ENCODE measurements at places on chromosomes 7 and 10.
A peak's percentile ranks its signal among the peaks of the same experiment; 100 is the strongest.

GRCh38 chr10:35421553-35422178, 85.4 kb downstream of the CCNY start:
- DNase-seq, result no peak

- no peak for DNase-seq
Measured at GRCh38 chr10:114271779-114272167, 32.7 kb downstream of the VWA2 start.

GRCh38 chr10:4831091-4831490, 5.1 kb downstream of the AKR1E2 start:
- DNase-seq, result no peak

DNA sequence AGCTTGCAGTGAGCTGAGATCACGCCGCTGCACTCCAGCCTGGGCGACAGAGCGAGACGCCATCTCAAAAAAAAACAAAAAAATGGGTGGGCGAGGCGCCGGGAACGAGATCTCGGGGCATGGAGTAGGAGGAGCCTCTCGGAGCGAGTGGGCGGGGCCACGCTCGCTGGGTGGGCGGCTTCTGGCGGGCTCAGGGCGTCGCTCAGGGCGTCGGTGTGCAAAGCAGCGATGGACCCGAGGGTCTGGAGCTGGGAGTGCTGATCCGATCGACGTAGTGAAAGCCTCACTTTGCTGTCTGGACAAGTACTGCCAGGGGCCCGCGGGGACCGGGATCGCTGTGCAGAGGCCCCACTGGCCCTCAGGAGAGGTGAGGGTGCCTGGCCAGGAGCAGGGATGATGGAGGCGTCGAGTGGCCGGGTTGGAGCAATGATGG, 22.6 kb upstream of the AMZ1 start:
- DNase-seq, result no peak

DNA sequence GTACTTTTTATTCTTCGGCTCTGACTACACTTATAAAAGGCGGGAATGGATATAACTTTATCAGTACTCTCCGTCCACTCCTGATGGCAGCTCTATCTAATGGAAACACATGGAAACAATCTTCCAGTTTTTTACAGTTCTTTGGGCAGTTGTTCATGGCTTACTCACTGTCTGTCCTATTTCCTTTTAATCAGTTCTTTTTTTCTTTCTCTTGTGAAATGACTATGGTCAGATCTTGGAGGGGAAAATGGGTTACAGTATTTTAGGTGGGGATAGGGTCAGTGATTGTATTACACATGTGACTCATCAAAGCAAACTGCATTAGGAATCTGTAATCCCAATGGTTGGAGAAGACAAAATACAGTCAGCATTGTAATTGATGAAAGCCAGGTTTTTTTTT, 112.4 kb downstream of the BICC1 start:
- DNase-seq, result no peak

GRCh38 chr10:85642082-85642420, 724.5 kb downstream of the GRID1 start:
- no peak for DNase-seq

- no peak for DNase-seq
Measured at GRCh38 chr10:65845916-65846315, 1079.9 kb upstream of the LRRTM3 start.

- DNase-seq, result no peak
Measured at GRCh38 chr10:48473704-48474103, 131.2 kb downstream of the ARHGAP22 start.

- DNase-seq, result no peak
Measured at GRCh38 chr7:80165177-80165576, 30.5 kb downstream of the GNAI1 start.

DNA sequence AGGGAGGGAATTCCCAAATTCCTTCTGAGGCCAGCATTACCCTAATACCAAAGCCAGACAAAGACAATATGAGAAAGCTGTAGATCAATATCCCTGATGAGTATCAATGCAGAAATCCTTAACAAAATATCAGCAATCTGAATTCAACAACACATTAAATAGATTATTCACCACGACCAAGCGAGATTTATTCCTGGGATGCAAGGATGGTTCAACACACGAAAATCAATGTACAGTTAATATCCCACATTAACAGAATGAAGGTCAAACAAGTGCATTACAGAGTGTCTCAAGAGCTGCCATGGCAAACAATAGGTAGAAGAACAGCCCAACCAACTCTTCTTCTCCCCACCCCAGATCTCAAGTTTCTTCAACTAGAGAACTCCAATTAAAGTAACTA, 6.1 kb downstream of the ECD start:
- no peak for DNase-seq

GRCh38 chr7:134419875-134420274, 39.0 kb downstream of the AKR1B1 start:
- no peak for DNase-seq

DNA sequence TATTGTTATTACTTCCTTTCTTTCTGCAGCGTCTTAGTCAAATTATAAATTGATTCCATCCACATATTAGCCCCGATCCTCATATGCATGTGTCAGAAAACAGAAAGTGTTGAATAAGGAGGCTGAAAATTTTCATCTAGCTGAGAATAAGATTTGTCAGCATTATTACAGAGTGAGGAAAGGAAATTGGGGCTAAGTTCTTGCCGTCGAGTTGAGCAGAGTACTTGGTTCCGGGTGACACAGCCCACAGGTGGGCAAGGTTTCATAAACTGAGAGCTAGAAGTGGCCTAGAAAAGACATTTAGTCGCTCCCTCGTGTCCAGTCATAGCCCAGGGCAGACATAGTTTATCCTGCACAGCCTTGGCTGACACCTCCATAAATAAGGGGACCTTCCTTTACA, 461.7 kb upstream of the GALNT17 start:
- no peak for DNase-seq

- no peak for DNase-seq
Measured at GRCh38 chr10:110711382-110711781, 67.2 kb downstream of the RBM20 start.

- no peak for DNase-seq
Measured at GRCh38 chr7:72038022-72038732, 374.0 kb downstream of the CALN1 start.

DNA sequence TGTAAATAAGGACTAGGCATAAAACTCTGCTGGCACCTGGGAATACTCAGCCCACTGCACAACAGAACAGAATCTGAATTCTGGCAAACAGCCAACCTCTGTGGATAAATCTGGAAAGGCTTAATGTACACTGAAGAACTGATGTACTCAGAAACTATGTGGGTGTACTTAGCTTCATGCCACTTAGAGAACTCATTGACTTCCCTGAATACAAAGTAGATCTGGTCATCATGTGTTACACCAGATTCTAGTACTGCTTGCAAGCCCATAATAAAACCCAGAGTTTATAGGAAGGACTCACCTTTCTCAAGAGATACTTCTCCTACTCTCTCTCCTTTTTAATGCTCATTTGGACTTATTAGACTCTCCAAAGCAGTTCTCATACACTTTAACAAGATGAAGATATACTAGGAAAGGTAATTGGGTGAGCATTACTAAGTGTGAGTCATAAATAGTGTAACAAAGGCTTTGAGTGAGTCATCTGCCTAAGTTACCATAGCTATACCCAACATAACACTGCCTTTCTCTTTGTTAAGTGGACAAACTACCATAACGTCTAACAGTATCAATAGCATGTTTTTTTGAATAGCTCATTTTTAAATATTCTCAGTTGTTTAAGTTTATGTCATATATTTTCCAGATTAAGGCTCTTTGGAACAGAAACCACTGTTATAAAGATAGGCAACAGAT, 309.1 kb downstream of the MDFIC start:
- DNase-seq, result peak; percentile 5

DNA sequence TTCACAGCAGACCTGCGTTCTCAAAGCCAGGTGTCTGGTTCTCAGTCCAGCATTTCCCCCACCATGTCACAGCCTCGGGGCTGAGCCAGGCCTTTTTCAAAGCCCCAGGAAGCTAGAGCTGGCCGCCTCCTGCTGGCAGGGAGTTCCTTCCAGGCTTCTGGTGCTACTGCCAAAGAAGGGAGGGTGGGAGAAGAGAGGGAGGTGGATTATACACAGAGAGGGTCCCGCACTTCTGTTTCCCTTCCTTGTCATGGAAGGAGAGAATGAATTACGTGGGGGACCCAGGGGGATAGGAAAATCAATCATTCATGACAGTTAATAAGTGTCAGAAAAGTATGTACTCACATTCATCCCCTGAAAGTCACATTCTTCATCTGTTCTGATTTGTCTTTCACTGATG, 600 bp upstream of the LGI1 start:
- DNase-seq, result no peak

DNA sequence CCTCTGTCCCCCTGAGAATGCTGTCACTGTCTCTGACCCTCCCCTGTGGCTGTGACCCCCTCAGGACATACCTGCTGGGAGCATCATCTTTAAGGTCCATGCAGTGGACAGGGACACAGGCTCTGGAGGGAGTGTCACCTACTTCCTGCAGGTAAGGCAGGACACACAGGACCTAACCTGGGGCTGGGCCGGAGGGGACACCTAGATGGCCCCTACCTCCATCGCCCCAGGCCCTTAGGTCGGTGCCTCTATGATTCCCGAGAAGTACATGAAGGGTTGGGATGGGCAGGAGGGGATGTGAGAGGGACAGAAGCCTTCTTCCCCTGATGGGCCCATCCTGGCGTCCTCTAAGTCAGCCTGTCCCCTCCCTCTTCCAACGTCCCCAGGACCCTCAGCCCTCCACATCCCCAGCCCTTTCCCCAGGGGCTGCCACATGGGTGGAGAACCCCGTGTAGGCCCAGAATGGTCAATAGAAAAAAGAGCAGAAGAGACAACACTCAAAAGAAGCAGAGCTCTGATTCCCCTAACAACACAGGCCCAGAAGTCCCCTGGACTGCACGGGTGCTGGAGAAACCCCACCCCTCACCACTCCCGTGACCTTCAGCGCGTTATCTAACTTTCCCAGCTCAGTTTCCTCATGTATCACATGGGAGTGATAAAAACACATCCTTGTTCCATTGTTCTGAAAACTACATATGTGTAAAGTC, 6.4 kb downstream of the CDHR1 start:
- peak; percentile 55 for DNase-seq

- DNase-seq, result no peak
Measured at GRCh38 chr7:28613262-28613661, 200.9 kb downstream of the CREB5 start.

GRCh38 chr7:135707570-135707966, 20.4 kb downstream of the SLC13A4 start:
- DNase-seq, result no peak

DNA sequence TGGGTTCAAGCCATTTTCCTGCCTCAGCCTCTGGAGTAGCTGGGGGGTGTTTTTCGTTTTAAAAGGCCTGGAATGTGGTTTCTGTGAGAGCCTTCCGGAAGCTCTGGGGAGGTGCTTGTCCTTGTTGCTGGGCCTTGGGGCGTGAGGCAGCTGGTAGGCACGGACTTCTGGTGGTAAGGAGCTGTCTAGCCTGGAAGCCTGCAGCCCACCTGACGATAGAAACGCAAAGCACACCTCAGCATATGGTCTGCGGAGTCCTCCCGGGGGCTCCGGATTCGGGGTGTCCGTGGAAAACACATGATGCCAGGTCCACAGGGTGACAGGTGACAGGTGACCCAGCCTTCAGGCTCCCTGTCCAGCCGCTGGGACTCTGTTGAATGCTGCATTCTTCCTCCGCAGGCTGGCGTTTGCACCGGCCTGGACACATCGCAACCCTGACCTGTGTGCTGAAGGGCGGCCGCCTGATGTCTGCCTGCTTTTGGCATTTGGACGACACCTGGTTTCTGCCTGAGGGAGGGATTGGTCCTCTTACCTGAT, 37.3 kb downstream of the INPP5A start:
- peak; percentile 67 for DNase-seq

- DNase-seq, result no peak
Measured at GRCh38 chr7:127771707-127772106, 119.7 kb downstream of the SND1 start.

- DNase-seq, result no peak
Measured at GRCh38 chr7:16129431-16130110, 291.8 kb downstream of the CRPPA start.

GRCh38 chr10:26792758-26793495, 67.8 kb downstream of the ABI1 start:
- DNase-seq, result peak; percentile 13

- DNase-seq, result no peak
Measured at GRCh38 chr10:81251457-81252115, 623.4 kb upstream of the NRG3 start.

- DNase-seq, result no peak
Measured at GRCh38 chr7:46080595-46081159, 159.6 kb upstream of the IGFBP3 start.

GRCh38 chr10:94349327-94349726, 13.4 kb downstream of the NOC3L start:
- DNase-seq, result no peak

GRCh38 chr10:30537586-30537985, 92.0 kb downstream of the LYZL2 start:
- DNase-seq, result no peak

GRCh38 chr10:122328676-122329075, 45.8 kb upstream of the PLEKHA1 start:
- no peak for DNase-seq

DNA sequence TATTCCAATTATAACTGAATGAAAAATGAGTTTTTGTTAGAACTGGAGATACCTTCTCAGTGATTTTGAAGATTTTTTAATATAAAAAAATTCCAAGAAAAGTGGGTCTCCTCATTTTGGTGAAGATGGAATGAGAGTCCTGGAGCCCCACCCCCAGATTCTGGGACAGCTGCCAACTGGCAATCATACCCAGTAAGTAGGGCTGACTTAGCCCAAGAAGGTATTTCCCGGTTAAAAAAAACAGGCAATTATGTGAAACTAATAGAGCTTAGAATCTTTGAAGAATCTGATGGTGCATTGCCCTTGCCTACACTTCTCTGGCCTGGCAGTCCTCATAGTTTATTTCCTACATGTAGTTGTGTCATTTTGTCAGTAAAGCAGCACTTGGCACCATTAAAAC, 52.8 kb upstream of the VWDE start:
- DNase-seq, result peak; percentile 12

DNA sequence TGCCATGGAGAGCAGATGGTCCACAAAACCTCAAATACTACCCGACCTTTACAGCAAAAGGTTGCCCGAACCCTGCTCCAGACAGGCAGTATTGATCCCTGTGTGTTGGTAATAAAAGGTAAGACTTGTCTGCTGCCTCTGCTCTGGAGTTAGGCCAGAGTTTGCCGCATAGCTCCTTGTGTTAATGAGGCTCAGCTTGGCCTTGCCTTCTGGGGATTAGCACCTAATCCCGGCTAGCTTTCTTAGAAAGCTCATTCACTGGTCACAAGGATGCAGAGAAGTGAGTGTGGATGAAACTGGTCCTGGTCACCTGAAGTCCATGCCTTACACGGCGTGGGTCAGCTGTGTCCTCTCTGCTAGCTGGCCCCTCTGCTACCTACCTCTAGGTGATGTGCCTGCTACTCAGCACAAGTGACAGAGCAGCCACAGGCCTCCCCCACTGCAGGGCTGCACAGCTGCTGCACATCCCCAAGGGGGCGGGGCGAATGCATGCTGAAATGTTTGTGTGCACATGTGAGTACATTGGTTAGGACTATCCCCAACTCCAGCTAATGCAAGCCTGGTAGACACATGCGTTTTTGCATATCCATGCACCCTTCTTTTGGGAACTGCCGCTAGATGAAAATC, 31.7 kb upstream of the SYPL1 start:
- no peak for DNase-seq

GRCh38 chr7:123432601-123433000, 101.8 kb downstream of the IQUB start:
- no peak for DNase-seq

- DNase-seq, result no peak
Measured at GRCh38 chr10:120016906-120017305, 124.4 kb downstream of the SEC23IP start.

Data from hematopoietic multipotent progenitor cell treated with erythropoietin and hydrocortisone succinate and interleukin-3 and kit ligand, for 4 days (in vitro differentiated cells).